ENCODE measurements at places on chromosomes 1 and 21. TPM values are rescaled to one million over a fixed set of nuclear protein-coding genes. Genes with fewer than 3 reads are reported as not detected.

The AADACL4 gene
- not detected for total RNA-seq

The FMO4 gene
- total RNA-seq, result 5.7 TPM

- no peak overlapping the region for H3K4me3 ChIP-seq
- no peaks in the 10 kb centered on the region for H3K27me3 ChIP-seq
- no peaks in the 10 kb centered on the region for H3K4me1 ChIP-seq
- no peak for DNase-seq
Observed at GRCh38 chr1:48644190-48644900, 132.3 kb downstream of the BEND5 start.

GRCh38 chr1:32336963-32337675 lies 1.1 kb upstream of the MARCKSL1 start:
- H3K27me3 ChIP-seq, result peaks cover 14% of the 10 kb centered on the region
- peaks cover 6% of the 10 kb centered on the region for H3K36me3 ChIP-seq
- H3K27ac ChIP-seq, result peak overlapping the region; percentile 73
- no peak for DNase-seq
- no peak overlapping the region for H3K4me3 ChIP-seq

The CTPS1 gene
- total RNA-seq, result 29.2 TPM

The SESN2 gene
- 20.6 TPM for total RNA-seq

The GCSAML gene
- total RNA-seq, result not detected

- peak overlapping the region; percentile 80 for H3K27ac ChIP-seq
- peaks cover 33% of the 10 kb centered on the region for H3K4me1 ChIP-seq
- no peak for DNase-seq
- no peaks in the 10 kb centered on the region for H3K36me3 ChIP-seq
- H3K4me3 ChIP-seq, result no peak overlapping the region
Observed at GRCh38 chr1:116311756-116312680, 61.0 kb upstream of the ATP1A1 start.
